GM23338 (cell line): ENCODE measurements at places on chromosomes 2 and 18.
A peak's percentile ranks its signal among the peaks of the same experiment; 100 is the strongest.

- no peak for DNase-seq
These were observed 11.9 kb upstream of the OXER1 start for GRCh38 chr2:42775810-42776209.

- no peak for DNase-seq
These were observed 34.8 kb downstream of the METTL4 start for GRCh38 chr18:2536493-2536892.

DNA sequence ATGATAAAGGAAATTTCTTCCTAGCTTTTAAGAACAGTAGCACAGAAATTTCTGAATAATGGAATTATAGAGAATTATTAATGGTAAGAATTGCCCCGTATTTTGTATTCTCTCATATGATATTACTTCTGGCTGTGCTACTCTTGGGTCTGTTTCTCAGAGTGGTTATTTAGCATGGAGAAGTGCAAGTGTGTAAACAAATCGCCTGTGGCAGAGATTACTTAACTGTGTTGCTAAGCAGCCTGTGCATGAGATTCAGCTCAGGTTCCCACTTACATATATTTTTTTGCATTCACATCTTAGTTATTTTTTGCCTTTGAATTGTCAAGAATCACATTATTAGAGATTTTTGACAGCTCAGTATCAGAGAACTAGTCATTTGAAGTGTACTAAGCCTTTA is 80.1 kb upstream of the NFATC1 start:
- no peak for DNase-seq

DNA sequence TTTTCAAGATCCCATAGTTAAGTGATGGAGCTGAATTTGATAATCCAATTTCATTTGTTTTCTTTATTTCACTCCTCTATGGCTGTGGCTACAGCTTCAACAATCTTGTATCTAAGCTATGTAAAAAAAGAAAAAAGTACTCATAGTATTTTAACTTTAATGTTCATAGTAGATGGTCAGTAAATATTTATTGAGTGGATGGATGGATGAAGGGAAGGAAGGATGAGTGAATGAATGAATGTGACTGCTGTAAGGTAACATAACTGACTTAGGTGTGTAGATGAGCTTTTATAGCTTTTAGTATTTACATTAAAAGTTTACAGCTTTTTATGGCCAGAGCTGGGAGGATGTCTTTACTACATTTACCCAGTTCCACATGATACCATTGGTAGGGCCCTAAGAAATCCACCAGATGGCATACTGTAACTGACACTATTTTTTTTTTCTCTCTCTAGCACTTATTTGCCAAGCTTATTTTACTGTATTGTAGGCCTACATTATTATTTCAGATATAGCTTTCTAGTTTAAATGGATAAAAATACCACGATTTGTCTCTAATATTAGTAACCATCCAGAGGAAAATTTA is 13.4 kb upstream of the HRH4 start:
- peak; percentile 21 for DNase-seq

DNA sequence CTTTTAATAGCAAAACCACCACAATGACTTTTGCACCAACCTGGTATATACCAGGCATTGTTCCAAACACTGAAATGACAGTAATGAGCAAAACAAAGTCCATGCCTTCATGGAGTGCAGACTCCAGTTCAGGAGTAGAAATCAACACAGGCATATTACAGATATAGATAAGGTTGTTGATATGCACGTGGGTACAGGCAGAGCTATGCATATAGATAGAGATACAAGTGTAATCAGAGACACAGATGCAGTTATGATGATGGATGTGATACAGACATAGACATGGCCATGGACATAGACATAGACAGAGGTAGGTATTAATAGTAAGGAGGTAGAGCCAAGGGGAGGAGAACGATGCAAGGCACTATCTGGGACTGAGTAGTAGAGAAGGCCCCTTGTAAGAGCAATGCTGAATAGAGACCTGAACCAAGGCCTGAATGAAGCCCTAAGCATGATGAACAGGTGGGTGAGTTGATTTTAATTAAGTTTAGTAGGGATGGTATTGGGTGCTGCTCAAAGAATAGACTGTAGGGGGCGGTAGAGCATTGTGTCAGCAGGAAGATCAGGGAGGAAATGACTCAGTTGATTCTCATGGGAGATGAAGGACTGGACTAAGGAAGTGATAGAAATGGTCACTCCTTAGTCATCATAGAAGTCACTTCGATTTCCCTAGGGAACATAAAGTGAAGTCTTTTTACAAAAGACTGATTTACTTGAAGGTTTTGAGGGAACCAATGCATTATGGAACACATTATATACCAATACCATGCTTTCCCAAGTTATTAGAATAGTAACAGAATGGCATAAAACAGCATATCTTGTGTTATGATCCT is 39.4 kb downstream of the CMPK2 start:
- DNase-seq: peak; percentile 78

GRCh38 chr2:133718688-133719201 is 150.5 kb upstream of the NCKAP5 start:
- no peak for DNase-seq

DNA sequence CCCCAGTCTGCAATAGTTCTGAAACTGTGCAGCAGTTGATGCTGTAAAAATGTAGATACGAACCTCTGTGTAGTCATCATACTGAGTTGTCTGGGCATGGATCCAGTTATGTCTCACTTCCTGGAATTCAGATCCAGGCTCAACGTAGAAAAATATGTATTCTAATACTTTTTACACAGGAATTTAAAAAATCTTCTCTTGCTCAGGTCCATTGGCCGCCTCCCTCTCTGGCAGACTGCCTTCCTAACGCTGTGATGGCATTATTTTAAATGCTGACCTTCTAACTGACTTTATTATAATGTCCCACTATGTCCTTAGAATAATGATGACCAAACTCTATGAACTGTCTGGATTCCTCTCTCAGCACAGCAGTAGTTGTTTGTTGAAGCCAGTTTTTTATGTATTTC is 119.6 kb downstream of the FEZ2 start:
- DNase-seq: no peak

GRCh38 chr2:168852481-168852880 is 37.7 kb downstream of the SPC25 start:
- no peak for DNase-seq

DNA sequence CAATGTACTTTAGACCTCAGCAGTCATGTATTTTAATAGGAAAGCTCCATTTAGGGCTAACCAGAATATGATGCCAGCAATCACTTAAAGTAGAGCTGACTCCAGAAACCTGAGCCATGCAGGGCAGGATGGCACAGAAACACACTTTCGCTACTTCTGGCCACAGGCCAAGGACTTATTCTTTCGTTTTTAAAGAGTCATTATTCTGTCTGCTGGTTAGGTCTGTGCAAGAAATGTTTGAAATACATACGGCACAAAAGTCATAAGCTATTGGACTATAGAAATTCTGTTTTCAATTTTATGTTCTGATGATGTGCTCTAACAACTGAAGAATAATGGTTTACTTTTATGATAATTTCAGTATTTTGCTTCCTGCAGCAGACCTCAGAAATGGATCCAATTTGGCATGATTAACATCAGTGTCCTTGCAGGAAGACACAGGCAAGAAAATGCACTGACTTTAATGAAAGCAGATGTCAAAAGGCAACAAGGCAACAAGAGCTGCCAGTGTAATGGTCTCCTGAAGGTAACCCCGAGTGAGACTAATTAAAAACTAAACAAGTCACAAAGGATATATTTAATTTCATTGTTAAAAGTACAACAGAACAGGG is 114.4 kb upstream of the CHRNA1 start:
- DNase-seq: no peak

- peak; percentile 93 for DNase-seq
These were observed 3.4 kb upstream of the DUSP2 start for GRCh38 chr2:96148410-96149217.

- DNase-seq: no peak
These were observed 165.7 kb downstream of the TMX3 start for GRCh38 chr18:68548904-68549870.

- DNase-seq: no peak
These were observed 23.7 kb downstream of the TIMM21 start for GRCh38 chr18:74171910-74172606.

DNA sequence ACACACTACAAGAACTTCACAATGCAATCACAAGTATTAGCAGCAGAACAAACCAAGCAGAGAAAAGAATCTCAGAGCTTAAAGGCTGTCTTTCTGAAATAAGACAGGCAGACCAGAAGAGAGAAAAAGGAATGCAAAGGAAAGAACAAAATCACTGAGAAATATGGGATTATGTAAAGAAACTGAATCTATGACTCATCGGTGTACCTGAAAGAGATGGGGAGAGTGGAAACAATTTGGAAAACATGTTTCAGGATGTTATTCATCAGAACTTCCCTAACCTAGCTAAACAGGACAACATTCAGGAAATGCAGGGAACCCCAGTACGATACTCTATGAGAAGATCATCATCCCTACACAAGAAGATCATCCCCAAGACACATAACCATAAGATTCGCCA is 499.0 kb upstream of the CHAC2 start:
- DNase-seq: no peak

DNA sequence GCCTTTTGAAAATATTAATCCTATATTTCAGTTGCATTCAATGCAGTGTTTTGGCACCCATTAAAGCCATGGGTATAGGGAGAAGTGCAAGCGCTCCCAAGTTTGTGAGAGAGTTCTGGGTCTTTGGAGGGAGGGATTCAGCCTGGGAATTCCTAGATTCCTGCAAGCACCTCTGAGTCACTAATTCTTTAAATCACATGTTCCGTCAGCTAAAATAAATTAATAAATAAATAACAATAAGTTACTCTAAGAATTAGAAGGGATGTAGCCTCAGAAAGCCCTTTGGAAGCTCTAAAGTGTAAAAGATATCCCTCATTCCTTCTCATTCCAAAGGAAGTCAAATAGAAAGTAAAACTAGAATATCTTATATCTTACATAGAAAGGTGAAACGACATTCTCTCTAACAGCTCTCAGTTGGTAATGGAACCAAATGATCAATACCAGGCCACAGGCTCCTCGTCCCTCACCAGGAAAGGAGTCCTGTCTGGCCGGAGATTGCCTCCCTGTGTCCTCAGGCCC is 222.4 kb upstream of the RBBP8 start:
- no peak for DNase-seq

- DNase-seq: no peak
These were observed 62.5 kb downstream of the RPRM start for GRCh38 chr2:153416071-153416470.

- peak; percentile 41 for DNase-seq
These were observed 18.6 kb upstream of the SKA1 start for GRCh38 chr18:50356036-50356945.

DNA sequence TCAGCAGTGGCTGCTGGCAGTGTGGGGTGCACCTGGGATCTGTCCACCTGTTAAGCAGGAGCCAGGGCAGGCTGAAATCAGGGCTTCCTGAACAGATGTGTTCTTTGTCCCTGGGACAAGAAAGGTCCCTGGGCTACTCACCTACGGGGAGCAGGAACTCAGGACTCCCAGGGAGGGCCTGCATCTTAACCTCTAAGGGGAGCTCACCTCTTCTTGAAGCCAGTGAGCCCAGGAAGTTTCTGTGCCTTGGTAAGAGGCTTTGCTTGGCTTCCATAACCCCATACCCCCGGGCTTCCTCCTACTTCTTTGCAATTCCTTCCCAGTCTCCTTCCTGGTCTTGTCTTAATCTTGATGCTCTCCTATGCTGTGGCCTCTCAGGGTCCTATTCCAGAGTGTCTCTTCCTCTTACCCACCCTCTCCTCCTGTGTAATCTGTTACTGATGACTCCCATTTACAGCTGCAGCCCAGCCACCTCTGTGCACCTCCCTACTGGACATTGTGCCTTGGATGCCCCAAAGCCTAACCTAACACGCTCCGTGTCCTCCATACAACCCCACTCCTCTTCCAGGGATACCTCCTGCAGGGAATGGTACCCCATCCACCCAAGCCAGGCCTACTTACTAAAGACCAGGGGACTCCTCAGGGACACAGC is 55.7 kb upstream of the MAPRE3 start:
- no peak for DNase-seq

GRCh38 chr2:200349868-200350267 is 43.4 kb downstream of the SPATS2L start:
- no peak for DNase-seq

GRCh38 chr18:57759650-57760049 is 43.5 kb downstream of the ATP8B1 start:
- no peak for DNase-seq

GRCh38 chr18:52175406-52175805 is 164.6 kb upstream of the DCC start:
- DNase-seq: no peak

DNA sequence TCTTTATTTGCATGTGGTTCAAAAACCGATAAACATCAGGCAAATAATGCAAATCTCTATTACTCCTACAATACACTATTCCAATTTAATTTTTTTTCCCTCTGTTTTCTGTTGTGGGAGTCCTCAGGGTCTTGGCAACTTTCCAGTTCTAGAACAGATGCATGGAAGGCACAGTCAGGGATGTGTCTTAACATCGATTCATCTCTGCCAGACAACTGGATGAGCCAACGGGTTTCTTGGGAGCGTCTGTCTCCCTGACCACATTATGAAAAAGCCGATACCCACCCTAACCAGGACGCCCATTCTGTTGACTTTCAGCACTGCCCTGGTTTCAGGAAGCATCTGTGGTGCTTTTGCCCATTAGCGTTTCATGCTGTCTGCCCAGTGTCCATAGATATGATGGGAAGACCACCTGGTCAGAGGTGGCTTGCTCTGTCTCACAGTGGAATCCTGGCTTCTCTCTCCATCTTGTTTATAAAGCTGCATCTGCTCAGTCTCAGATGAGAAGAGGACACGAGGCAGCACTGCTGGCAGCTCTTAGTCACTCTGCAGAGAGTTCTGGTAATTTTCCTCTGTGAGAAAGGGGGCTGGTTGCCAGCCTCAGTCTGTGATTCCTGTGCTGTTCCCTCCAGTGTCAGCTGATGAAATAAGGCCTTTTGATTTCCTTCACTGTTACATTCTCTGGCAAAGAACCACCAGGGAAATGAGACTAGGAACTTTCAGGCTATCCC is 57.9 kb upstream of the KCNE4 start:
- DNase-seq: no peak

DNA sequence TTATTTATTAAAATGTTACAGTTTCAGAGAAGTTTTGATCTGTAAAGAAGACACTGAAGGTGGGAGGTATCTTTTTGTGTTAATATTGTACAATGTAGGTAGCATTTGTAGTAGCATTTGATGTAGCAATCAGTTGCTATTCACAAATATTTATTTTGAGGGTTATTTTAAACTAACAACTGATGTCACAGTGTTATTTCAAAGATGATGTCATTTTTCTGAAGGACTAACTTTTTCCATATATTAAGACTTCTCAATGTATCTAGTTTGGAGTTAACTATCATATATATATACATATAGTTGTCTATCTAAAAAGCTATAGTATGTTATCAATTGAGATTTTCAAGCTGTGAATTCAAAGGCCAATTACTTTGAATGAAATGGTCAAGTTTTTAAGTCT is 1003.3 kb downstream of the DSC3 start:
- no peak for DNase-seq
